CD4-positive, alpha-beta memory T cell (primary cell): ENCODE measurements at places on chromosomes 4 and X.

DNA sequence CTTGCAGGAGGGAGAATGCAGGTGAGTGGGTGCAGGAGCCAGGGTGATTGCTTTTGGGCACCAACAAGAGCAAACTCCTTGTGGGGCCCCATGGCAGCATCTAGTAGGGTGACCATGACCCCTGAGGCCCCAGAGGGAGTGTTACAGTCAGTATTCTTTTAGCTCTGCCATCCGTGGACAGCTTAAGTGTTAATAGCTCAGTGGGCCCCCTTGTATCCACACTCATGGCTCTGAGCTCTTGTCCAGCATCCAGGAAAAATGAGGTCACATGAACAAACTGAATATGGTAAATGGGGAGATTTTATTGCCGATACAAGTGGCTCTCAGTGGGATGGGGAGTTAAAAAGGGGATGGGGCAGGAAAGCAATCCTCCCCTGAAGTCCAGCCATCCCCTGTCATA, 27.3 kb upstream of the LRCH2 start:
- H3K36me3 ChIP-seq: no peaks in the 10 kb centered on the region
- DNase-seq: no peak
- H3K4me1 ChIP-seq: no peaks in the 10 kb centered on the region
- H3K4me3 ChIP-seq: no peak overlapping the region

GRCh38 chr4:48909697-48910096, 3.1 kb upstream of the OCIAD2 start:
- H3K27me3 ChIP-seq: no peaks in the 10 kb centered on the region
- peaks cover 21% of the 10 kb centered on the region for H3K4me1 ChIP-seq
- H3K4me3 ChIP-seq: no peak overlapping the region
- H3K36me3 ChIP-seq: no peaks in the 10 kb centered on the region

DNA sequence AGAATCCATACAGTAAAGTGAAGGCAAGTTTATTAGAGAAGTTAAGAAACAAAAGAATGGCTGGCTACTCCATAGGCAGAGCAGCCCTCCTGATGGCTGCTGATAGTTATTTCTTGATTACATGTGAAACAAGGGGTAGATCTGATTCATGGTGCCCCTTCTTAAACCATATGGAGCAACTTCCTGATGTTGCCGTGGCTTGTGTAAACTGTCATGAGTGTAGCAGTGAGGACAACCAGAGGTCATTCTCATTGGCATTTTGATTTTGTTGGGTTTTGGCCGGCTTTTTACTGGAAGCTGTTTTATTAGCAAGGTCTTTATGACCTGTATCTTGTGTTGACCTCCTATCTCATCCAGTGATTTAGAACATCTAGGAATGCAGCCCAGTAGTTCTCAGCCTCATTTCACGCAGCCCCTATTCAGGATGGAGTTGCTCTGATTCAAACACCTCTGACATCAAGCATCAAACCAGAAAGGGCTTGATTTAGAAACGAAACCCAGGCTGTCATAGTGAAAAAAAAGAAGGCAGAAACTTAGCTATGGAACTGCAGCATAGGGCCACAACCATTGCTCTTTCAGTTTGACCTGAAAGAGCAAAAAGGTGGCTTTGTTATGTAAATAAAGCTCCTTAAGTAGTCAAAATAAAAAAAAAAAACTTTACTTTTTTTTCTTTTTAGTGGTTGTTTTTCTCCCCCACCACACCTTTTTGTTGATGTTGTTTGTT, 37.8 kb downstream of the SPCS3 start:
- H3K36me3 ChIP-seq: no peaks in the 10 kb centered on the region
- H3K27ac ChIP-seq: no peak overlapping the region
- H3K4me3 ChIP-seq: no peak overlapping the region
- no peaks in the 10 kb centered on the region for H3K27me3 ChIP-seq

- DNase-seq: no peak
- H3K4me1 ChIP-seq: no peaks in the 10 kb centered on the region
- no peak overlapping the region for H3K27ac ChIP-seq
- no peak overlapping the region for H3K4me3 ChIP-seq
- H3K36me3 ChIP-seq: no peaks in the 10 kb centered on the region
Measured at GRCh38 chr4:3320361-3321023, 27.7 kb downstream of the RGS12 start.

- no peak overlapping the region for H3K4me3 ChIP-seq
- H3K27me3 ChIP-seq: no peaks in the 10 kb centered on the region
- H3K4me1 ChIP-seq: peaks cover 27% of the 10 kb centered on the region
- H3K36me3 ChIP-seq: no peaks in the 10 kb centered on the region
- peak; percentile 4 for DNase-seq
Measured at GRCh38 chr4:146486565-146486964, 35.2 kb downstream of the SLC10A7 start.

GRCh38 chr4:40562208-40562607, 67.5 kb downstream of the RBM47 start:
- H3K36me3 ChIP-seq: no peaks in the 10 kb centered on the region
- no peak for DNase-seq
- H3K4me1 ChIP-seq: no peaks in the 10 kb centered on the region
- H3K27me3 ChIP-seq: no peaks in the 10 kb centered on the region
- H3K4me3 ChIP-seq: no peak overlapping the region
- H3K27ac ChIP-seq: no peak overlapping the region
